Stimulated activated CD8-positive, alpha-beta memory T cell treated with anti-CD3 and anti-CD28 coated beads, Interleukin-15, amount 100 ng/mL, for 1 hour (primary cell): ENCODE measurements at places on chromosomes 7 and 10.

GRCh38 chr10:17923728-17924127 is 28.0 kb upstream of the SLC39A12 start:
- DNase-seq, result no peak

DNA sequence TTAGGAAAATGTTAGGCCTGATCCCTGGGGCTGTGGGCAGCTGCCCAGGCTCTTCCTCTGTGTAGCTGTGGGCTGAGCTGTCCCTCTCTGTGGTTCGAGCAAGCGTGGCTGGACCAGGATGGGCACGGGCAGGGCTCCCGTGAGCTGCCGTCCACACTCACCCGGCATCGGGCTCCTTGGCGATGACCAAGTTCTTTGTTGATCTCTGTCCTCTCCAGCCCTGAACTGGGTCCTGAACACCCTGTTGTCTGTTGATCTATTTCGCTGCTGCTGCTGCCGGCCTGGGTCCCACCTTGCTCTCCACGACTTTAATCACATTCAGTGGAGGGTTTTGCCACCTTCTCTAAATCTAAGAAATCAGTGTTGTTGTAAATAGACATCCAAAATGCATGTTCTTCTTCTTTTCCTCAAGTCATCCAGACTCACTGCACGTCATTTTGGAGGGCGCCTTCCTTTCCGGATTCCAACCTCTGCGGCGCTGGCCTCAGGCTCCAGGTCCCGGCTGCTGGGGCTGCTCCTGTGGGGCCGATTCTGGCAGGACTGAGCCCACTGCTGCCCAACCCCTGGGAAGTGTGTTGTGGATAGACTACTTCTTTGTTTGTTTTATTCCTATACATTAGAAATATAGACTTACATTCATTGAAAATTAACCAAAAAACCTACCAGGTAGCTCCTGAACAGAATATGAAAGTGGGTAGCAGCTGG is 100.6 kb downstream of the DYNC2I1 start:
- no peak for DNase-seq

DNA sequence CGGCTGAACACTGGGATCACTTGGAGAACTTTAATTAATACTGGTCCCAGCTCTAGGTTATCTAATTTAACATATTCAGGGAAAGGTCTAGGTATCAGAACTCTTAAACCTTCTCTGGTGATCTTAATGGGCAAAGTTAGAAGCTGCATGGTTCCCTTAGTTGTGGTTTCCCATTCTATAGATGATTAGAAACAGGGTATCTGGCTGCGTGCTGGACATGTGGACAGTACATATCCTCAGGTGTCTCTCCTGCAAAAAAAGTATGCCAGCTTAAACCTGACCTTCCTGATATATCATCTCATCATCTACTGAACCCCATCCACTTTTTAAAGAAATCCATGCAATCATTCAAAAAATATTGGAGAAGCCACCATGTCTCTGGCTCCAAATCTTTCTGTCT is 284.5 kb upstream of the DKK1 start:
- no peak for DNase-seq

DNA sequence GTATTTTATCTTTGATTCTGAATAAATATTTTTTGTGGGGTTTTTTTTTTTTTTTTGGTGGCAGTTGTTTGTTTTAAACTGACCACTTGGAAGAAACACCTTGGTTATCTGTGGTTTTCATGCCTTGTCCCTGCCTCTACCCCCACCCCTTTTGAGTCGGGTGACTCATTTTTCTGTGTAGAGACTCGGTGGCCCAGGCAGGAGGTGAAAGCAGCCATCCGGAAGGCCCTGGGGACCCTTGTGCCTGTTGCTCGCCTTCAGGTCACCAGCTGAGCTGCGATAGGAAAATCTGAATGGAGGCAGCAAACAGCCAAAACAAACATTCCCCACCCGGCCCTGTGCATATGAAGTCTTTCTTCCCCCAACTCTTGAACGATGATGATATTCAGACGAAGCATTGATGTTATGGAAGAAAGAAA is 22.8 kb downstream of the CYP17A1 start:
- no peak for DNase-seq

DNA sequence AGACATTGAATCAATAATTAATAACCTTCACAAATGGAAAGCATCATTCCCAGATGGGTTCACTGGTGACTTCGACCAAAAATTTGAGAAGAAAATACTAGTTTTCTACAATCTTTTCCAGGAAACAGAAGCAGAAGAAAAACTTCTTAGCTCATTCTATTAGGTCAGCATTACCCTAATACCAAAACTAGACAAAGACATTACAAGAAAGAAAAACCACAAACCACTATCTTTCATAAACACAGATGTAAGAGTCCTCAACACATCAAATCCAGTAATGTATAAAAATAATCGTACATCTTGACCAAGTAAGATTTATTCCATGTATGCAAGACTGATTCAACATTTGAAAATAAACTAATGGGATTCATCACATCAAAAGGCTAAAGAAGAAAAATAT is 64.0 kb upstream of the CDK1 start:
- DNase-seq, result no peak

DNA sequence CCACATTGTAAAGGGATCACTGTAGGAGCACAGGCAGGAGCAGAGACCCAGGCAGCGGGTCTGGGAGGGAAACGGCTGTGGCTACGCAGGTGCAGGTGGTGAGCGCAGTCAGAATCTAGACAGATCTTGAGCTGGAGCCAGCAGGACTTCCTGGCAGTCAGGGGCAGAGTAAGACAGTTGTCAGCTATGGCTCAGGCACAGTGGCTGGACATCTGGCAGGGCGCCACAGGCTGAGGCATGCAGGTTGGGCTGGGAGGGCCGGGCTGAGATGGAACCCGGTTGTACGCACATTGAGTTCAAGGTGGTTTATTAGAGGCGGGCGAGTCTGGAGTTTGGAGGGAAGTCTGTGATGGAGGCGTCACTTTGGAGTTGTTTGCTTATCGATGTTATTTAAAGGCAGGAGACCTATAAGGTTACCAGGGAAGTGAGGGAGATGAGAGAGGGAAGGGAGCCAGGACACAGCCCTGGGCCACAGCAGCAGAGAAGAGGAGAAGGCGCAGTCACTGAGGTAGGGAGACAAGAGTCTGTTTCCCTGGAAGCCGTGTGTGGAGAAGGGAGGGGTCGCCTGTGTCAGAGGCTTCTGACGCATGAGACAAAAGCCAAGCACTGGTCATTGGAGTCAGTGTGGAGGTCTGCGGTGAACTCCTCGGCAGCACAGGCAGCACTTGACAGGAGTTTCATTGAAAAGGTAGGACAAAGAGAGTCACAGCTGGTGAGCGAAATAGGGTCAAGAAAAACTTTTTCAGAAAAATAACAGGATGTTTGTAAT is 73.8 kb downstream of the LANCL2 start:
- no peak for DNase-seq
